Kidney glomerular epithelial cell (primary cell): ENCODE measurements at places on chromosomes 12 and 14.

GRCh38 chr14:70257526-70257925 is 68.8 kb upstream of the SLC8A3 start:
- DNase-seq: no peak

DNA sequence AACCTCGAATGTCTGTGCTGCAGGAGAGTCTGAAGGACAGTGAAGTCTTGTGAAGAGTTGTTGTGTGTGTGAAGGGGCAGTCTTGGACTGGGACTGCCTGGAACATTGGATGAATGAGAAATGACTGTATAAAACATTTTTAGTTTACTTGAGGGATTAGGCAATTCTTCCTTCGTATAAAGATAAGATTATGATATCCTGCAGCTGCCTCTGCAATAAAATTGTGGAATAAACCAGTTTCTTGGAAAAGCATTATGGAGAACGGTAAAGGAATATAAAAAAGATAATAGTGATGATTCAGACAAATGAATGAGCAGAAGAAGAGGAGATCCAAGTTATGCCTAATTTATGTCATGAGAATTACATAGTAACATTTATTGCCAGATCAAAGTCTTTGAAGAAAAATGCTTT is 30.9 kb upstream of the LUM start:
- DNase-seq: no peak

GRCh38 chr12:91952916-91953315 is 192.7 kb downstream of the BTG1 start:
- DNase-seq: no peak

GRCh38 chr14:74062809-74063150 is 21.5 kb downstream of the ALDH6A1 start:
- no peak for DNase-seq

DNA sequence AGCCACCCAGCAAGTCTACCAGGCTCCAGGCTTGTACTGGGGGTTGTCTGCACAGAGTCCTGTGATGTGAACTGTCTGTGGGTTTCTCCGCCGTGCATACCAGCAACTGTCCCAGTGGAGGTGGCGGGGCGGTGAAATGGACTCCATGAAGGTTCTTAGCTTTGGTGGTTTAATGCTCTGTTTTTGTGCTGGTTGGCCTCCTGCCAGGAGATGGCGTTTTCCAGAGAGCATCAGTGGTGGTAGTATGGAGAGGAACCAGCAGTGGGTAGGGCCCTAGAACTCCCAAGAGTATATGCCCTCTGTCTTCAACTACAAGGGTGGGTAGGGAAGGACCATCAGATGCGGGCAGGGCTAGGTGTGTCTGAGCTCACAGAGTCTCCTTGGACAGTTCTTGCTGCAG is 303.8 kb downstream of the TMEM121 start:
- no peak for DNase-seq

GRCh38 chr12:76720068-76720467 is 43.8 kb upstream of the ZDHHC17 start:
- peak; percentile 96 for DNase-seq

DNA sequence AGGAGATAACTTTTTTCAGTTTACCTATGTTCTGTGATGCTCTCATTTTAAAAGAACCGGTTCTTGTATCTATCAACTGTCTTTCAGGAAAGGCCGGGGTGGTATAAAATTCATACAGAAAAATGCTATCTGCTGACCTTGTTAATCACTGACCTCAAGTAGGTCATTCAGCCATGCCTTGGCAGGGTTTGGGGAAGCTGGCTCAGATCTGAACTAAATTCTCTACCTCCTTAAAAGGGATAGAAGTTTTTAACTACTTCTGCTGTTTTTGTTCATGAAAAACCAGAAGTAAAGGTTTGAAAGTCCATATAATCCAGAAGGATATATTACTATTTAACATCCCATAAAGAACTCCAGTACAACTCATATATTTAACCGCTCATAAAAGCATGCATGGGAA is 10.1 kb downstream of the MYRFL start:
- no peak for DNase-seq

DNA sequence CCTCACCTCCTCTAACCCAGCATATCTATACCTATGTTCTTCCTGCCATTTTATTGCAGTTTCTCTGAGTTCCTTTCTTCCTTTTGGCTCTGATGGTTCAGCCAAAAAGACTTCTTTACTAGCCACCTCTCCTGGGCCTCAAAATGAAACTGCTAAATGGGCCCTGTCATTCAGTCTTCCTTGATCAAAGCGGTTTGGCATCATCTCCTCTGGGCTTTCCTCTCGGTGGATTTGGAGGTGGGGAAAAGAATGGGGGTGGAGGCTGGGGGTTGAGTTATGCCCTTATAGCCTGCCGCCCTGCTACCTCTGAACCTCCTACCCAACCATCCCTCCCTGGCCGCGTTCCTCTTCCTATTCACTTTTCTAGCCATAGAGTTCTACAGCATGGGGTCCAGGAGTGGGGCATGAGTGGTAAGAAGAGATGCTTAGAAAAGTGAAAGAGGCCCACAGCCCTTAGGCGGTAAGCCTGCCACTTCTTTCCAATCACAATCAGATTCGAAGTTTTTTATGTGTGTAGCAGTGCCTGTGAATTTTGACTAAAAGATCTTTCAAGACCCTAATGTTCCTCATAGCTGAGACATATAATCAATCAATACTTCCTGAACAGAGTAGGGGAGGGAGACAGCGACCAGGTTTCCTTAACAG is 2.5 kb downstream of the AJUBA start:
- DNase-seq: no peak

DNA sequence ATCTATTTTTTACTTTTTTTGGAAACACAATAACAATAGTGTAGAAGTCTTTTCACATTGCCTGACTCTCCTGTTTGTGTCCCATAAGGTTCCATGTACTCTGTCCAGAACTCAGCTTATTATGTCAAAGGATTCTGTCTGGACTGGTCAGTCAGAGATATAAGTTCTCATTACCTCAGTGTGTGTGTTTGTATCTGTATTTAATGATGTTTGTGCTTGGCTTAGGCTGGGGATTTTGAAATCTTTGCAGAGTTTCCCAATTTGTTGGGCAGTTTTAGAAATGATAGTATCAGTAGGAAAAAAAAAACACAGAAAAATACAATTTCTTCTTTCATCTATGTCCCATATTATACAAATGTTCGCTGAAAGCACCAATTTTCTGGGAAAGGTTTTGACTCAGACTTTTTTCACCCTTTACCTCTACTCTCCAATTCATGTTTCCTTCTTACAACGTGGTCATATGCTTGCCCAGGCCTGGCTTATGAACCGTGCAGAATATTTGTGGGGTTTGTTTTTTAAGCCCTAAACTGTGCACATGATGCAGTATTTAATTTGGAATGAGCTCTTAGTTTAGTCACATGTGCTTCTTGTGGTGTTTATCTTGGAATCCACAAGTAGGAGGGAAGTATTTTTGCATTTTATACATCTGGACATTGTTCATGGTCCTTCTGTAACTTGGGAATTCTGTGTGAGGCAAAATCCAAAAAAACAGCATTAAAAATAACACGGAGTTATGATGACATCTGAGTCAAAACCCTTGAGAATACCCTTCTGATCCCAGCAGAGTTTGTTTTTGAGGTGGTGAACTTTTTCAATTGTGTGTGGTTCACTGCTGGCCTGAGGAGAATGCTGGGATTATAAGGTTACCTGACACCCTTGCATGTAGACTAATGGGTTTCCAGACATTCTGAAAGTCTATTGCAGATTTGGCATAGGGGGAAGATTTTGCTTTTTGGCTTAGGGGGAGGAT is 121.2 kb downstream of the RAD51B start:
- DNase-seq: peak; percentile 15

DNA sequence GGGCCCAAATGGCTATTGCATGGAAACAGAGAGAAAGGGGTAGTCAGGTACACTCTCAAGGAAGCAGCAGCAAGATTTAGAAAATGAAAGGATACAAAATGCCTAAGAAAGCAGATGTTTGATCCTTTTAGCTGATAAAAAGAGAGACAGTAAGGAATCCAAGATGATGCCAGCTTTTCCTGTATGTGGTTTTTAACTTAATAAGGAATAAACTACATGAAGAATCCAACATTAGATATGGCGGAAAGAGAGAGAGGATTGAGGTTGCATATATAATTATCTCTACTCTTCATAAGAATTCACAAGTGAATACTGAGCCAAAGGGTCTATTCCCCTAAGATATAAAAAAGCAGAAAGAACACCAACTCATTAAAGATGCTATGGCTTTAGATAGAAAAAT is 11.6 kb downstream of the TMED10 start:
- no peak for DNase-seq

DNA sequence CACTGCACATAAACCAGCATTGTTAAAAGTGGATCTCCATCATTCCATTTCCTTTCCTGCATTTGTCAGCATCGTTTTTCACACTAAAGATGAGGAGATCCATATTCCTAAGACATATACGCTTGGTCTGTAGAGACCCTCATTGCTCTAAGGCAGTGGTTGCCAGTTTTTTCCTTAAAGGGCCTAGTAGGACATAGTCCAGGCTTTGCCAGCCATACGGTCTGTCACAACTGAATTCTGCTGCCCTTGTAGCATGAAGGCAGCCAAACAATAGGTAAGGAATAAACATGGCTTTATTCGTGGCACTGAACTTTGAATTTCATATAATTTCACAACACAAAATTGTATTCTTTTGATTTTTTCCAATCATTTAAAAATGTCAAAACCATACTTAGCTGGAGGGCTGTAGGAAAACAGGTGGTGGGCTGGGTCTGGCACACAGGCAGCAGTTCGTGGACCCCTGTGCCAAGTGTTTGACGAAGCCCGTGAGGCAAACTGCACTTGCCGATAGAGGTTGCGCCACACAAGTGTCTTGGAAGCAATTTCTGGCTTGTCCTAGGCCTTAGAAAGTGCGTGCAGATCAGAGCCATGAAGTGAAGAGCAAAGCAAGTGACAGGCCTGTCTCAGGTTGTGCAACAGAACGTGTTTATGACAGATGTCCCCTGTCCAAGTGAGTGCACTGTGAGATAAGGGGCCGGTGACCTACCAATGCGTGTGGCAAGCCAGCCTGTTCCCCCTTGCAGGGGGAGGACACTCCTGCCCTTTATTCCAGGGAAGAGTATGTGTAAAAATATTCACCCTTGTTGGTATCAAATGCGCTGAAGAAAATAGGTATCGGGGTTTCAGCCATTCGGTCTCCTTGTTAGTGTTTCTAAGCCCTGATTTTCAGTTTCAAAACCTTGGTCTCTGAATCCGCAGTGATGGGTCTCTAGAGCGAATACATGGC is 916 bp upstream of the CHPT1 start:
- no peak for DNase-seq

DNA sequence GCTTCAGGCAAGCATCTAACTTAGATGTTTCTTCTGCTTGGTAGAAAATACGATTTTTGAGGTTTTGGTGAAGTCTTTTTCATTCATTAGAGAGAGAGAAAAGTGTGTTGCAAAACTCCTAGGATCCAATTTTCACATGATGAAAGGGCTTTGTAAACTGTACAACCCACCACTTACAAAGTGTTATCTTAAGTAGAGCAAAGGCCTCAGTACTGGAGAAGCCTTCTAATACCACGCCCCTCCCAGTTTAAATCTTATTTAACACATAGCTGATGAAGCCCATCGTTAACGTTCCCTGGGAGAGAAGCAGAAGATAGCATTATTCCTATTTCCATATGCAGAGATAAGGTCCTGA is 869 bp downstream of the APOLD1 start:
- no peak for DNase-seq

GRCh38 chr12:79964100-79964627 is 29.3 kb upstream of the PPP1R12A start:
- no peak for DNase-seq

DNA sequence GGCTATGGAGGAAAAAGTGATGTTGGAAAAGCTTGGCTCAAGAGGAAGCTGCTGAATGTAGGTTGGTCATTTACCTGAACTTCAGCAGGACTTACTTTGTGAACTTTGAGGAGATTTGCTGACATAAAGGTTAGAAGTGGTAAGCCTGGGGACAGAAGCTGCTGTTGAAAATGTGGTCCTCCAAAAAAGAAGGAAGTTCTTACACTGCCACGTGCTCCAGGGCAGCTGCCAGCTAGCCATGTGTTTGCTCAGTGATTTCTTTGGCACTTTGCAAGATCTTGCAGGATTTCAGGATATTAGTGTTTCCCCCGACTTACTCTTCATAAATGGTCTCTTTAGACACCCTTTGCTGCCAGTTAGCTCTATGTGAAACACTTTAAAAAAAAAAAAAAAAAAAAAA is 14.8 kb upstream of the DYRK2 start:
- no peak for DNase-seq

DNA sequence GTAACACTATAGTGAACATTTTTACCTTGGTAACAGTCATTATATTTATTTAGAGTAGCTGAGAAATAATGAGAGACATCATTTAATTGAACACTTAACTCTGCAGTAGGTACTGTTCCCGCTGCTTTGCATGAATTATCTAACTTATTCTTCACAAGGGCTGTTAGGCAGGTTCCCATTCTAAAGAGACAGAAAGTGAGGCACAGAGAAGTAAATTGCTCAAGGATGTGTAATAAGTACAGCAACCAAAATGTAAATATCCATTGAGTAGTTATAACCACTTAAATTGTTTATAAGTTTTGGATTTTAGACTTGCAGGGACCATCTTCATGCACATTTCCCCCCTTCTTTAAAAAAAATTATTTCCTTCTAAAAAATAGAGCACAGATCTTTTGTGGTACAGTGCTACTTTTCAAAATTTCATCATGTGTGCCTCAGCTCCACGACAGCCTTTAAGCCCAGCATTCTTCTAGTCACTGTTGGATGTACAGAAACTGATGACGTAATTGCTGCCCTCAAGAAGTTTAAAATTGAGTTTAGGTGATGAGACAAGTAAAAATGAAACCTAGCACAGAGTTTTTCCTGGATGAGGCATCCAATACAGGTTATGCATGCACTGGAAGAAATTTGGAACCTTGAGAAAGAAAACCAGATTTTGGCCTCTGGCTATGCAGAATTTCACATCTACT is 6.0 kb upstream of the MANSC4 start:
- DNase-seq: no peak

GRCh38 chr12:76237086-76237701 is 111.0 kb downstream of the BBS10 start:
- DNase-seq: peak; percentile 70

GRCh38 chr14:53368066-53368465 is 214.9 kb upstream of the DDHD1 start:
- DNase-seq: no peak

DNA sequence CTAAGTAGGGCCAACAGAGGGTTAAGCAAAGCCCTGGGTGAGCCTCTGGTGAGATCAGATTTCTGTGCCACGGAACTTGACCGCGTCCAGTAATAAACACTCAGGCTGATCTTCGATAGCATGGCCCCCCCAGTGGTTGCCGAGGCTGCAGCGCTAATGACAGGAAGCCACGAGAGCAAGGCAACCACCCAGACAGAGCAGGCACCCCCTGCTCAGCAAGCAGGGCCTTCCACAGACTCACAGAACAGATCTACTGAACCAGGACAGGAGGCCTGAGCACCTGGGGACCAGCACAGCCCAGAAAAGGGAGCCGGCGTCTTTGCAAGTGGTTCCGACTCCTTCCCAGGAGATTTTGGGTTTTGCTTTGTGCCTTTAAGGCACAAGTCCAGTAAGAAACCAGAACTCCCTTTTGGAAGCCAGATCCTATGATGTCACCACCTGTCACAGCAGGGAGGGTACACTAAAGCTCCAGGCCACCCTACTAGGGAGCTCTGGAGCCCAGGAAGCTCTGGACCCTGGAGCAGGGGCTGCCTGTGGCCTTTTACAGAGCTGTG is 42.3 kb downstream of the BCL11B start:
- no peak for DNase-seq

- DNase-seq: no peak
Measured at GRCh38 chr12:53740130-53740491, 11.7 kb downstream of the CISTR start.
